ENCODE measurements at places on chromosomes 1 and 21.

GRCh38 chr1:153627715-153628626, at the start of gene S100A1:
TSS of gene S100A1 (plus strand) at chr1:153628434. CDS start at chr1:153630522, 2,088 bp downstream.
- no peak for DNase-seq

GRCh38 chr1:117627546-117628130, 21.8 kb downstream of the TENT5C start:
- DNase-seq, result no peak

DNA sequence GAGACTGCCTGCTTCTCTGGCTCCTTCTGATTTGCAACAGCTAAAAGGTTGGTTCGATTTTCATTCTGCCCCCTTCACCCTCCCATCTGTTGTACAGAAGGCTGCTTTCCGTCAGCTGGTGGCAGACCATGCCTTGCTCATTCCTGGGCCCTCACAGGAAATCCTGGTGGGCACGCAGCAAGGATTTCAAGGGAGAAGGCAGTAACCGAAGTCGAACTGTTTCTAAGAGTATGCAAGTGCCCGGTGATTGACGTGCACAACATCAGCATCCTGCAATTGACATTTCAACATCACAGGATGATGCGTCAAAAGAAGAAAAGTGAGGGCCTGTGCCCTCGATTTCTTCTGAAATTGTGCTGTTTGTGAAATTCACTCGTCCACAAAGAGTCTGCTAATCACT, 83.8 kb downstream of the PLPP3 start:
- no peak for DNase-seq

DNA sequence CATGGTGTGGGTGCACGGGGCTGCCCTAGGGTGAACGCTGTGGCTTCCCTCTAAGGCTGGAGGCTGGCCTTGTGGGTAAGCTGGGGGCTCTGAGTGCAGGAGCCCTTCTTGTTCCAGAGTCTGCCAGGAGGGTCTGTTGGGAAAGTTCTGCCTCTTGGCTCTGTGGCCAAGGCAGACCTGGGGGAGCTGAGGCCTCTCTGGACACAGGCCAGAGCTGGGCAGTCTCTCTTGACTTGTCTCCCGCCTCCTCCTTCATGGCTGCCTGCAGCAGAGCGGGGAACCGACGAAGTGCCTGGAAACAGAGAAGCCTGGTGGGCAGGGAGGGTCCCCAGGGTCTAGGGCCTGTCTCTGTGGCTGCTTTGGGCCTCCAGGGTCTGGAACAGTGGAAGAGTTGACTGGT, 30.3 kb upstream of the PEX10 start:
- DNase-seq, result no peak

DNA sequence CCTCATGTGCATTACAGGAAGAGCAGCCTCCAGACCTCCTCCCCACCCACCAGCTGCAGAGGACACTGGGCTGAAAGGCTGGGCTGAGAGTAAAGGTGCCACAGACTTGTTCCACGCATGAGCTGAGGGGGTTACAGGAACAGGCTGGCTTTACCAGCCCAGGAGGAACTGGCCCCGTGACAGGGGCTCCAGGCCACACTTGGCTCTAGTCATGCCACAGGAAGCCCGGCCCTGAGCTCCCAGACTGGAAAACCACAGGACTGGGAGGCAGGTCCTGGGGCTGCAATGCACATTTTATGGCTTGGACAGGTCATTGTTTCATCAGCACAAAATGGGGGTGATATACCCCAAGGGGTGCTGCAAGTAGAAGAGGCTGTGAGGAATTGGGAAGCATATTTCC, 35.6 kb downstream of the GPA33 start:
- no peak for DNase-seq

- no peak for DNase-seq
These were observed 1.4 kb downstream of the CITED4 start for GRCh38 chr1:40860706-40861223.

DNA sequence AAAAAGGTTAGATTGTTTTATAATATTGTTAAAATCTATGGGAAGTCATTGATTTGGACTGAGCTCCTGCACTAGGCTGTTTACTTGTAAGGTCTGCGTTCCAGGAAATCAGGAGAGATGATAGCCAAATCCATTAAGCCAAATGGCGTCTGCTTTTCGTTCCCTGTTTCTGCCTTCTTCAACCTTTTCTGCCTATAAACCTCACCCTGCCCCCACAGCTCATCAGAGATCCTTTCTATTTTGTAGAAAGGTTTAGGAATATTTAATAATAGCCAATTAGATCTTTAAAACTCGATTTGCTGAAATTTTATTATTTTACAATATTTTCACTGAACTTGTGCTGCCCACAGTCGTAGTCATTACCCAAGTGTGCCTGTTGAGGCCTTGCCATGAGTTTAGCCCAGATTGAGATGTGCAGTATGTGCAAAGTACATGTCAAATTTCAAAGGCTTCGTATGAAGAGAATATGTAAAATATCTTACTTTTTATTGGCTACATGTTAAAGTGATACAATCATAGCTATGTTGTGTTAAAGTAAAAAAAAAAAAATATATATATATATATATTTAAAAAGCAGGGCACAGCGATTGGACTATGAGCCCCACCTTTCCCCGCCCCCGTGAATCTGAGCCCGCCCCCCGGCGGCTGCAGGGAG, 444 bp upstream of the IARS2 start:
- DNase-seq, result no peak

DNA sequence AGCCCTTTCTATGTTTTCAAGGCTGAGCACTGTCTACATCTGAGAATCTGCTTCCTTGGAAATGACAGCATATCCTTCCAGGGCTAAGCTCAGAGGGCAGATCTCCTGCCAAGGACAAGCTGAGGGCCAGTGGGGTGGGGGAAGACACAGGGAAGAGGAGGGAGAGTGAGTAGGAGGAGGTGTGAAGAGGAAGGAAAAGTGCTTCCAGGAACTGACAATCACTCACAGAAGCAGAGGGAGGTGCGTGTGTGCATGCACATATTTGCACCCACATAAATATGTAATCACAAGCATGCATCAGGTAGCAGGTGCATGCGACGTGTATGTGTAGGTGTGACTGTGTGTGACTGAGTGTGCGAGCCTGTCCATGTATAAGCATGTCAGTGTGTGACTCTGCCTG, 43.7 kb upstream of the SCMH1 start:
- no peak for DNase-seq

DNA sequence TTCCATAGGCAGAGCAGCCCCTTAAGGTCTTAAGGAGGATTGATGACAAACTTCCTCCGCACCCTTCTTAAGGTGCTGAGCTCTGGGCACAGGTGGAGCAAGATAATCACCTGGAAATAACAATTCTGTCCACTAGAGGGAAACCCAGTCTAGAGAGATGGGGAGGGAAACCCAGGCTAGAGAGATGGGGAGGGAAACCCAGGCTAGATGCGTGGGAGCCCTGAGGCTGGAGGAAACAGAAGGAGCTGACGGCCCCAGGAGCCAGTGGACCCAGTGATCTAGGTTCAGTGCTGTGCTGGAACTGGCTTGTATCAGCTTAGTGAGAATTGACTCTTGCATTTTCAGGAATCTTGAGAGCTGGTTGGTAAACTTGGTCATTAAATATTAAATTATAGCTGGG, 17.8 kb upstream of the MYCL start:
- DNase-seq, result peak; percentile 11

DNA sequence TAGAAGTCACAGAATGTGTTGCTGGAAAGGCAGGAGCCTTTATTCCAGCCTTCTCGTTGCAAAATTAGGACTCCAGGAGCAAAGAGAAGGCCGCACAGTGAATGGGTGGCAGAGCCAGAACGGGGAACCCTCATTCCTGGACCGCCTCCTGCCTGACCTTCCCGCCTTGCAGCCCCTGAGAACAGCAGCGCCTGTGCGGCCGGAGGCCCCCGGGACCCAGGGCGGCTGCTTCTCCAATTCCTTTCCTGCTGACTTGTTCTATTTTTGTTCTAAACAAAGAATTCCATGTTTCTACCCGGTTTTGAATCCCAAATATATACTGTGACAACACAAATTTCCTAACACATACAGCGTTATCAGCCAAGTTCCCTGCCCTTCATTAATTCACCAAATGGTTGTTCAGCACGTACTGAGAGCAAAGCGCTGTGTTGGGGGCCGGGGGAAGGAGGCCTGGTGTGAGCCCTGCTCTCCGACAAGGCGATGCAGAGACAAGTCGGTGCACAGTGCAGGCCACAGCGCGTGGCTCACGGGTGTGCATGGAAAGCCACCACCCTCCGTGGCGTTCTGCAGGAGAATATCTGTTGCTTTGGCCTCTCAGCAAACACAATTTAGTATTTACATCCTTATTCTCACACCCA, 31.9 kb upstream of the COL6A2 start:
- DNase-seq, result no peak

- DNase-seq, result no peak
These were observed 92.0 kb downstream of the MAST2 start for GRCh38 chr1:45895406-45895805.

DNA sequence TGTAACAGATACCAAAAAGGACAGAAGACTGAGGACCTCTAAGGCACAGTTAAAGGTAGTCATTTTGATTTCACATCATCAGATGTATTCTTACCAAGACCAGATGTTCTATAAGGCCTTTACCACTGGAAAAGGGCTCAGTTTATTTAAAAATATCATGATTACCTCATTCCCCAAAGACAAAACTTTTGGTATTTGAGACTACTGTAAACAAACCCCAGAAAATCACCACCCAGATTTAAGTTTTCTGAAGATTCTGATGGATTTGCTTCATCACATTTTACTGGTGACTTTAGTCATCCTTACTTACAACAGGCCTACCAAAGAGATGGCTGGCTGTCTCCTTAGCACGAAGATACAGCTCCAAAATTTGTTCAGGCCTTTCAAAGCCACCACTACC, 8.3 kb downstream of the ENAH start:
- DNase-seq, result no peak

GRCh38 chr21:25199944-25200343, 407.3 kb downstream of the MRPL39 start:
- DNase-seq, result no peak

GRCh38 chr1:160325252-160325651, 17.8 kb downstream of the COPA start:
- no peak for DNase-seq

DNA sequence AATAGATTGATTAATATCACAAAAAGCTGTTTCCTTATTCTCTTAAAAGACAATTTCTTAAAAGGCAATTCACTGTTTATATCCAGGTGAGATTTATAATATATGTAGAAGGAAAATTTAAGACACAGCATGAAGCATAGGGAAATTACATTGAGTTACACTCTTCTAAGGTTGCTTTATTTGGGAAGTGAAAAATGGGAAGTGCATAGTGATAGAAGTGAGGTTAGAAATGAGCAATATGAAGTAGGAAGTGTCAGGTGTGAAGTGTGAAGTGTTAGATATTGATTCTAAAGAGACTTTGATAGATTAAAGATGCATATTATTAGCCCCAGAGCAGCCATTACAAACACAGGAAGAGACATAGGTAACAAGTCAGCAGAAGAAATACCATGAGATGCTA, 40.3 kb downstream of the FH start:
- no peak for DNase-seq

- no peak for DNase-seq
These were observed 96.7 kb upstream of the TMPRSS2 start for GRCh38 chr21:41604583-41605041.

GRCh38 chr1:12428334-12428733, 189.7 kb downstream of the DHRS3 start:
- DNase-seq, result no peak

- DNase-seq, result no peak
These were observed 13.6 kb downstream of the FHAD1 start for GRCh38 chr1:15260418-15261154.

GRCh38 chr1:31510304-31510703, 66.0 kb upstream of the TINAGL1 start:
- no peak for DNase-seq

GRCh38 chr1:59761443-59761842, 53.3 kb upstream of the HOOK1 start:
- DNase-seq, result no peak

DNA sequence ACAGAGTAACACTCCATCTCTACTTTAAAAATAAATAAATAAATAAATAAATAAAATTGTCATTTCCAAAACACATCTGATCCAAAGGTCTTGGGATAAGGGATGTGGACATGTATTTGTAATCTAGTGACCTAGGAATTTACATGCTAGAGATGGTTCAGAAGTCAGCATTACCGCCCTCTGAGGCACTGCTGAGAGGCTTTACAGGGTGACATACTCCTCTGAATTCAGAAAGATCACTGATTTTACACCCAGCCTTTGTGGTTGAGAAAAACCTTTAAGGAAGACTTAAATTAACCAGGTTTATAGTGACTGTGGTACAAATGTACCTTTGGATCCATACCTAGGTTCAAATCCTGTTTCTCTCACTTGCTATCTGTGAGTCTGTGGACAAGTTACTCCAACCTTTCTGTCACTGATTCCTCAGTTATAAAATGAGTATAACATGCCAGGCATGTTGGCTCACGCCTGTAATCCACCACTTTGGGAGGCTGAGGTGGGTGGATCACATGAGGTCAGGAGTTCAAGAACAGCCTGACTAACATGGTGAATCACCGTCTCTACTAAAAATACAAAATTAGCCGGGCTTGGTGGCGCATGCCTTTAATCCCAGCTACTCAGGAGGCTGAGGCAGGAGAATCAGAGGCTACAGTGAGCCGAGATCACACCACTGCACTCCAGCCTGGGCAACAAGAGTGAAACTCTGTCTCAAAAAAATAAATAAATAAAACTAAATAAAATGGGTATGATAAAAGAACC, 20.1 kb downstream of the OSBPL9 start:
- no peak for DNase-seq

DNA sequence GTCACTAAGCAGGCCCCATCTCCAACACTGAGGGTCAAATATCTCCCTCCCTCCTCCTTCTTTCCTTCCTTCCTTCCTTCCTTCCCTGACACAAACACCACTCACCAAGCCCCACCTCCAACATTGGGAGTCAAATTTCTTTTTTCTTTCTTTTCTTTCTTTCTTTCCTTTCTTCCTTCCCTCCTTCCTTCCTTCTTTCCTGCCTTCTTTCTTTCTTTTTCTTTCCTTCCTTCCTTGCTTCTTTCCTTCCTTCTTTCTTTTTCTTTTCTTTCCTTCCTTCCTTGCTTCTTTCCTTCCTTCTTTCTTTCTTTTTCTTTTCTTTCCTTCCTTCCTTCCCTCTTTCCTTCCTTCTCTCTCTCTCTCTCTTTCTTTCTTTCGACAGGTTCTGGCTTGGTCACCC, 79.2 kb upstream of the ETS2 start:
- DNase-seq, result no peak

- no peak for DNase-seq
These were observed 15.8 kb upstream of the HSPG2 start for GRCh38 chr1:21952786-21953520.

GRCh38 chr1:18532390-18533170, 51.9 kb downstream of the KLHDC7A start:
- DNase-seq, result no peak

DNA sequence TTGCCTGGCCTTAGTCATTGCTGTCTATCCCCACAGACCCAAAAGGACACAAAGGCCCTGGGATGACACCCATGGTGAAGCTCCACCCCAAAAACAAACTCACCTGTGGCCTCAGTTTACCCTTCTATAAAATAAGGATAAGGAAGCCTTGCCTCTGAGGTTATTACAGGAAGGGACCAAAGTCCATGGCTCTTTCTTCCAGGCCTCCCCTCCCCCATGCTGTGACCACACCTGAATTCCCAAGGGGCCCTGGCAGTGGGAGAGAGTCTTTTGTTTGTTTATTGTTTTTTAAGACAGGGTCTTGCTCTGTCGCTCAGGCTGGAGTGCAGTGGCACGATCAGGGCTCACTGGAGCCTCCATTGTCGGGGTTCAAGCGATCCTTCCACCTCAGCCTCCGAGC, 10.5 kb upstream of the TNFRSF25 start:
- no peak for DNase-seq
